ENCODE measurements at places on chromosomes 5 and 9. TPM values are rescaled to one million over a fixed set of nuclear protein-coding genes. Genes with fewer than 3 reads are reported as not detected.

- DNase-seq, result no peak
Observed at GRCh38 chr5:13976223-13976622, 31.7 kb upstream of the DNAH5 start.

WWC1 gene
- 51.6 TPM for polyA plus RNA-seq

EIF4E1B gene
- not detected for polyA plus RNA-seq

CTSV gene
- 0.61 TPM for polyA plus RNA-seq

QRFP gene
- 0.13 TPM for polyA plus RNA-seq

GRCh38 chr5:36298552-36298951, 3.1 kb downstream of the RANBP3L start:
- DNase-seq, result no peak

- DNase-seq, result peak; percentile 13
Observed at GRCh38 chr9:36905101-36906066, 128.7 kb downstream of the PAX5 start.
